ENCODE measurements at places on chromosomes 3 and 15.

- no peak for DNase-seq
These were observed 790 bp upstream of the WHAMM start for GRCh38 chr15:82808634-82809041.

GRCh38 chr3:22231061-22231460, 480.1 kb upstream of the ZNF385D start:
- DNase-seq, result no peak

GRCh38 chr3:13174011-13174802, 101.0 kb upstream of the IQSEC1 start:
- DNase-seq, result no peak

DNA sequence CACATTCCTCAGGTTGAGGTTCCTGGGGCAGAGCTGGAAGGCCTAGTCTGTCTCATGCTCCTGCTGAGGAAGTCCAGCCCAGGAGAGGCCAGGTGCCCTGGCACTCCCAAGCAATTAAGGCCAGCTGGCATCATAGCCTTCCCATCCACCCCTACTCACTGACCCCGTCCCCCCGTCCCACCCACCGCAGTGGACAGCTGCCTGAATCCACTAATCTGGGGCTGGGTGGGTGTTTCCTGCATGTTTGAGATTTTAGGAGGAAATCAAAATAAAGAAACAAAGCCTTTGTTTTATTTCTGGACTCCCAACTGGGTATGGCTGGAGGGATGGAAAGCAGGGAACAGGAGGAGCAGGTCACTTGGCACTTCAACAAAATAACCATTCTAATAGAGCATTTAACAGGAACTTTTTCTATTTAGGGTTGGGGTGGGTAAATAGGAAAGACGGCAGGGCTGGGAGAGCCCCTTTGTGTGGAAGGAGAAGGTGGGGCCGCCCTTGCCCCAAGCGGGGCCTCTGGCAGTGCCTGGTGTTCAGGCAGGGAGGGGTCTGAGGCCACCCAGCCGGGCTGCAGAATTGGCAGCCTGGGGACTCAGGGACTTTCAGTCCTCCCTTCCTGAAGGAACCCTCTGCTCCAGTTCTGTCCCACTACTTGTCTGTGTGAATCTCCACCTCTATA, 8.5 kb downstream of the MRAS start:
- DNase-seq, result no peak

DNA sequence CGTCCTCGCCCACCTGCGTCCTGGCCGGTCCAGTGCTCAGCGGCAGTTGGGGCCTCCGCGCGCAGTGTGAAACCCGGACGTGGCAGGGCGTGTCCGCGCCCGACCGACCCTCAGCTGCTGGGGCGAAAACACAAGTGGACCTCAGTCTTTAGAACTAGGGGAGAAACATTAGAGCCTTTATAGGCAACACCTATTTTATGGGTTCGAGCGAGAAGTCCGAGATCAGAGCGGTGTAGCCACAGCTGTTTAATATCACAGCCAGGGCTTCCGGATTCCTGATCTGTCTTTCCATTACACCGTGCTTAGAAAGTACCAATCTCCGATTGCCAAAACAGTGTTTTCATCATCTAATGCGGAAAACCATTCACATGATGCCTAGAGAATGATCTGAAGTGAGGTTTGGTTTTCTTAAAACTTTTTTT, 506 bp downstream of the RAD51 start:
- DNase-seq, result no peak

DNA sequence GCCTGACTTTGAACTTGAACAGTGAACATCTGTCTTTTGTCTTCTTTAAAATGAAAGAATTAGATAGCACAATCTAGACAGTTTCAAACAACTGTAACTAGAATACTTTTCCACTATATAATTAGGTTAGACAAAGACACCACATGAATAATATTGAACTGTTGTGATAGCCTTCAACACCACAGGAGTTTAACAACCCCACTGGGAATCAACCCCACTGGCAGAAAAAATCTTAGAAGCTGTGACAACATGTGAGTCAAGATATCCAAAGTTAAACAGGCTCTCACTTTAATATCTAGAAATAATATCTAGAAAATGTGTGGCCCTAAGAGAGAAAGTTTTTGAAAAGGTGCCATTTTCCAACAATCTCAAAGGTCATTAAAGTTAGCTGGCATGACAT, 64.4 kb upstream of the PRICKLE2 start:
- no peak for DNase-seq

- no peak for DNase-seq
These were observed 156.2 kb downstream of the MEGF11 start for GRCh38 chr15:66097151-66098021.

DNA sequence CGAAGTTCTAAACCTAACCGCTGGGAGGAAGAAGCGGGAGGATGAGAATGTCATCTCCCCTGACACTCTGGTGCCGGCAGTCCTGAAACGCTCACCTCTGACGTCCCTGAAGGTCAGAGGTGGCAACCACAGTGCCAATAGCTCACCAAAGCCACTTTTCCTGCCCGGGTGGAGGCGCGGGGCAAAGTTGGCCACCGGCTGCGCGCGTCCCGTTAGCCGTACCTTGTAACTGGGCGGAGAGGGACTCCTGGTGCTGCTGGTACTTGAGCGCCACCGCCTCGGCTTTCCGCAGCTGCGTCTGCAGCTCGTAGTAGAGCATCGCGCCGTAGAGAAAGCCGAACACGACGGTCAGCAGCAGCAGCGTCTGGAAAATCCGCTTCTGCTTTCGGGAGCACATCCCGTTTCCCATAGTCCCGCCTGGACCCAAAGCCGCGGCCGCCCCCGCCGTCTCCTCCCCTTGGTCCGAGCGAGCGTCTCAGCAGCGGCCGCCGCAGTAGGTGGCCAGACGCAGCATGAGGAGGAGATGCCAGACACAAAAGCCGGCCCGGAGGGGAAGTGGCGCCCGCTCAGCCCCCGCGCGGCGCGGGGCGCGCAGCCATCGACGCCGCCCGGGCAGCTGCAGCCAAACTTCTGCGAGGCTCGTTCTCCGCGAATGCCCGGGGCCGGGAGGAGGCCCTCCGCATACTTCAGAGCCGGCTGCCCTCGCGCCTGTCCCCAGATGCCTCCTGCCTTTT, 680 bp downstream of the GOLIM4 start:
- no peak for DNase-seq

DNA sequence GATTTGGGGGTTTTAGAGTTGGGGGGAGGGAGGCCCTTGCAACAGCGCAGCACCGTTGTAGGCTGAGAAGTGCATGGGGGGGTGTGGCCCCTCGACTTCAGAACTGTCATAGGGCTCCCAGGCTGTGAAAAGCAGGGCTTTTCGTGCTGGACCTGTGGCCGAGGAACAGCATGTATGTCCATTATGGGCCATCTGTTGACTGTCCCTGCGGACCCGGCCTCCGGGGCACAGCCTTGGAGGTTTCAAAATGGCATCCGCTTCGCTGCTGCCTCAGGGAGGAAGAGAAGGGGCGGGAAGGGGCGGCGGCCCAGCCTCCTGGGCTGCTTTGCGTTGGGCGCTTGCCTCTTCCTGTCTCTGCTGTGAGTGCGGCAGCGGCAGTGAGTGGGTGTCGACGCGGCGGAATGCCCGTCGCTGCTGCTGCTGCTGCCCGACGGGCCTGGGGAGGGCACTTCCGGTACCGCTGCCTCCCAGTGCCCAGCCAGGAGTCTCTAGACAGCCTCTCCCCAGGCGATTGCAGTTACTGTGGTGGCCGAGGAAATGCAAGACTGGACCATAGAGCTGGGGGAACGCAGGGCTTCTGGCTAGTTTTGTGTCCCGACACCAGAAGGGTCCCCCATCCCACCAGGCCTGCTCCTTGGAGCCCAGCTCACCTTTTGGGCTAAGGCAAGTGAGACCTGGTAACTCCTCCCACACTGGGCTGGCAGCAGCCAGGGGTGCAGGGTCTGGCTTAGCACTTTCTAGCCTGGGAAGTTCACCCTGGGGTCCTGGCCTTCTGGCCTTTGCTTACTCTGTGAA, 1.9 kb downstream of the GNAI2 start:
- peak; percentile 78 for DNase-seq

GRCh38 chr3:147393261-147393942, 12.9 kb downstream of the ZIC4 start:
- DNase-seq, result no peak

DNA sequence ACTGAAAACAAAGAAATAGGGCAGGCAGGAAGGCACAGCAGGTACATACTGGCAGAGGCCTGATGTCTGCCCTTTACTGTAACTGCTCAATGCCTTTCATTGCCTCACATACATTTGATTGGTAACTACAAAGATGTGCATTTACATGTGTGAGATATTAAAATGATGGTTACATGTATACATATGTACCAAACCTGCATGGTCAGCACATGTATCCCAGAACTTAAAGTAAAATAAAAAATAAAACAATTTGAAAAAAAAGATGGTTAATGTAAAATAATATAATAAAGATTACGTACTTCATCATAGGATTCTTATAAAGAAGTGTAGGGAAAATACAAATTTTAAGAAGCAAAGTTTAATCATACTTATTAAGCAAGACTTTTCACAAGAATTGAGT, 15.1 kb downstream of the SSR3 start:
- DNase-seq, result no peak

DNA sequence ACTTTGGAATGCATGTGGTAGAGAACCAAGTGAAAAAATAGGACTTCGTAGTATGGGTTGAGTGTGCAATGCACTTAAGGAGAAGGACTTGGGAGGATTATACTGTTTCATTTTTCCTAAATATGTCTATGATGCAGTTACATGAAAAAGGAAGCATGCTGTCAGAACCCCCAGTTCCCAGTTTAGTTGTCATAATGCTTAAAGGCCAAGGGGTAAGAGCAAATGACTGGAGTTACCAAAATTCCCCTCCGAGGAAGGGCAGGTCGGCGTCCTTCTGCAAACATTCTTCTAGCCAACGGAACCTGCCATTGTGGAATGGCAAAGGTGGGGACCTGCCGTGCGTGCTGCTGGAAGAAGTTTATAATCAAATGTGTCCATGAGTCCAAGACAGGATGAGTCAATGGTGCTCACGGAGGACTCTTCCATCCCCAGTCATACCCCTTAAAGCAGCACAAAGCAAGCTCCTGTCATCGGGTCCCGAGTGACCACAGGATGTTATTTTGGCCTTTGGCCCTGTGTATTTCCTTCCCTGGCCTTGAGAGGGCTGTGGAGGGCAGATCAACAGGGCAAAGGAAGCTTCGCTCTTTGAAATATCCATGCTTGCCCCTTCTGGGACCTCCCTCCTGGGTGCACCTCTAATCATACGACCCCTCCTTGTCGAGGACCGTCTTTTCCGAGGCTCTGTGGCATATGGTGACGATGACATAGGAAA, 93.2 kb downstream of the SLCO3A1 start:
- DNase-seq, result no peak
